ENCODE measurements at places on chromosomes 1 and 21.

GRCh38 chr1:52937433-52938182 lies 10.5 kb downstream of the SCP2 start:
- DNase-seq, result no peak

GRCh38 chr1:232577772-232578171 lies 52.2 kb downstream of the SIPA1L2 start:
- DNase-seq, result no peak

DNA sequence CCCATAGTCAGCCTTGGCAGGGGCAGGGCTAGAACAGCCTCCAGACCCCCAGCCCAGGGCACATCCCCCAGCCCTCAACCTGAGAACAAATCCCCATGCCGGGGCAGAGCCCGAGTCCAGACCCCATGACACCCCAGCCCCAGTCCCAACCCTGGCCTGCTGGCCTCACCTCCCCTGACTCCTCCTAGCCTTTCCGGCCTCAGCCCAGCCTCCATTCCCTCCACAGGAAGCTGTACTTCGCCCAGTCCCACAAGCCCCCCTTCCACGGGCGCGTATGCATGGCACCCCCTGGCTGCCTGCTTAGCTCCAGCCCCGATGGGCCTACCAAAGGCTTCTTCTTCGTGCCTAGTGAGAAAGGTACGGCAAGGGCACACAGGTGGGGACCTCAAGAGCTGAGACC lies 50.4 kb downstream of the DISP3 start:
- no peak for DNase-seq

DNA sequence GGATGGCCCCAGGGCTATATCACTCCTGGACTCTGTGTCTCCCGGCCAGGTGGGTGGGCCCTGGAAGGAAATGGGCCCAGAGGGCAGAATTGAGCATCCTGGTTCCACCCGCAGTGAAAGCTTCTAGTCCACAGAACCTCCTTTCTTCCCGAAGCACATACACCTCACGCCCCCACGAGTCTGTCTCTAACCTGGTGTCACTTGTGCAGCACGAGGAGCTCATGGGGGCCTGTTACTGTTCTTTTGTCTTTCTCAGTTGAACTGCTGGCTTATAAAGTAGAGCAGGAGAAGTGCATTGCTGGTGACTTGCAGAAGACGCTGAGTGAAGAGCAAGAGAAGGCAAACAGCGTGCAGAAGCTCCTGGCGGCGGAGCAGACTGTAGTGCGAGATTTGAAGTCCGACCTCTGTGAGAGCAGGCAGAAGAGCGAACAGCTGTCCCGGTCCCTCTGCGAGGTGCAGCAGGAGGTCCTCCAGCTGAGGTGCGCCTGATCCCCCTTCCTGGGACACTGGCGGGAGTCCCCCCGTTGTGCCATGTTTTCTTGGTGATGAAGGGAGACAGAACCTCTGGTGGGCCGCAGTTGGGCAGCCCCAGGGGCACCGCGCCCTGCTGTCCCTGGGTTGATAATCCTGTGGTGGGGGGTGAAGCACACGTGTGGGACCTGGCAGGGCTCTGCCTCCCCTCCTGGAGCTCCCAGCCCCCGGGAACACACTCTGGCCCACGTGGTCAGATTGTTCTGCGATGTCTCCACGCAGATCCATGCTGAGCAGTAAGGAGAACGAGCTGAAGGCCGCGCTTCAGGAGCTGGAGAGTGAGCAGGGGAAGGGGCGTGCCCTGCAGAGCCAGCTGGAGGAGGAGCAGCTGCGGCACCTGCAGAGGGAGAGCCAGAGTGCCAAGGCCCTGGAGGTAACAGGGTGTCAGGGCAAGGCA lies 28.7 kb upstream of the DIP2A start:
- no peak for DNase-seq

GRCh38 chr1:211829343-211830054 lies 1.1 kb downstream of the LPGAT1 start:
- DNase-seq, result no peak

DNA sequence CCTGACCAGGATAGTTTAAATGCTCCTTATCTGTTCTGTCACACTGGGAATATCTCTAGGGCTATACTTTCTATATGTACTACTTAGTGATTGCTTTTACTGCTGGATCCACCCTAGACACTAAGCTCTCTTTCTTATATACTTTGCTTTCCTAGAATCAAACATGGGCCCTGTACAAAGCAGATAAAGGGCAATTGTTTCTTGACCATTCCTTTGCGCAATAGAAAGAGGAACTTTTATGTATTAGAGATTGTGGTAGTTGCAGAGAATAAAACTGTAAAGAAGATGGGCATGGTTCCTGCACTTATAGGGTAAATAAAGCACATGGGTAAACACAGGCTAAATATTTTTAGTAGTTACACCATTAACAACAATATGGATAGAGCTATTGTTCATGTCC lies 58.8 kb downstream of the ATP6V1G3 start:
- DNase-seq, result no peak

GRCh38 chr21:46604975-46605766 lies at the start of gene S100B:
Gene S100B, minus strand, starts transcription at chr21:46605082. Its CDS starts 2,667 bp downstream, at chr21:46602415.
- DNase-seq, result no peak

- no peak for DNase-seq
These were observed 3.3 kb downstream of the MX1 start for GRCh38 chr21:41429305-41429704.

DNA sequence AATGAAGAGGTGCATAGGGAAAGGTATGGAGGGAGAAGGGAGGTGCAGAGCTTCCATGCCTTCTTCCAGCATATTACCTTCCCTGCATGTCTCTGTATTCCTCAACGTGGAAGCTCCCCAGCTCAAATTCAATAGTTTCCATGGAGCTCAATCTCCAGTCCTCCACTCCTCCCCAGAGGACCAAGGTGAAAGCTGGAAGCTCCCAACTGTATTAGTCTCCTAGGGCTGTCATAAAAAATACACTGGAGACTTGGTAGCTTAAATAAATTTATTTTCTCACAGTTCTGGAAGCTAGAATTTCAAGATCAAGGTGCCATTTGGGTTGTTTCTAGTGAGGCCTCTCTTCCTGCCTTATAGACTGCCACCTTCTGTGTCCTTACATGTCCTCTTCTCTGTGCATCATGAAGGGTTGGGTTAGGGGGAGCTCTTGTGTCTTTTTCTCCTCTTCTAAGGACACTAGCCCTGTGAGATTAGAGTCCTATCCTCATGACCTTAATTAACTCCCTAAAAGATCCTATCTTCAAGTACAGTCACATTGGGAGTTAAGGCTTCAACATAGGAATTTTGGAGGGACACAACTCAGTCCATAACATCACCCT lies 21.9 kb upstream of the RABGGTB start:
- DNase-seq, result no peak

- no peak for DNase-seq
These were observed 35.4 kb downstream of the TBCE start for GRCh38 chr1:235402457-235403200.

DNA sequence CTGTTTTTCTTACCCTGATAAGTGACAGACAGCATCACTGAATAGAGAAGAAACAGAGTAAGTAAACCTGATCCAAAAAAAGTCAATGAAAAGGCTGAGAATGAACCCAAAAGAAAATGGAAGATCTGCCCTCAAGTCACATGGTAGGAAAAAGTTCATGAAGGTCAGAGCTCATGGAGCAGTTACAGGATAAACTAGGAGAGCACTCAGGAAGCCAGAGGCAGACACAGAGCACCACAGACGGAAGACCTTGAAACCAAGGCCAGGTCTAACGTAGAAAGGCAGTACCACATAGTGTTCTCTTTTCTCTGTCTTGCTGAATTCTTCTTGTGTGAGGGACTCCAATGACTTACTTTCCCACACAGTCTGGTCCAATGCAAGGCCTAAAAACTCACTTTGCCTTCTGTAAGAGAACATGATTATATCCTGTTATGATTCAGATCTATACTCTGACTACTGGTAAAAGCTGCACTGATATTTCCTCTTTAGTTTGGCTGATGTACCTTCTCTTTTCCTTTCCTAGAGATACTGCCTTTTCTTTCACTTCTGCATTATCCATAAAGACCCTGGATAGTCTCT lies 40.8 kb downstream of the RTCA start:
- DNase-seq, result no peak

DNA sequence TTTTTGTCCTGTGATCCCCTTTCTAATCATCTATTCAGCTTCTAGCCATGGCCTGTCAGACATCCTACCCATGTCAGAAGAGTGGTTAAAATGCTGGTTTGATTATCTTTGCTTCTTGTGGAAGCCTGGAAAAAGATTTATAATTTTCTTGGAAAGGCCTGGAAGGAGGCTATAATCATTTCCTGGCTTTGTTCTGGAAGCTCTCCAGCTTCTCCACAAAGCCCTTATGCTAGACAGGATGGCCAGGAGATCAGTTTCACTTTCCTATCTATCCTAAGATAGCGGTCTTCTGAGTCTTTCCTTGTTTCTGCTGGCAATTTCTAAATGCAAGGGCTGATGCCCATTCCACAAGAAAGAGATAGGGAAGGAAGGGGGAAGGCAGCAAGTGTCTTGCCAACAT lies 90.9 kb upstream of the SLC44A3 start:
- no peak for DNase-seq

DNA sequence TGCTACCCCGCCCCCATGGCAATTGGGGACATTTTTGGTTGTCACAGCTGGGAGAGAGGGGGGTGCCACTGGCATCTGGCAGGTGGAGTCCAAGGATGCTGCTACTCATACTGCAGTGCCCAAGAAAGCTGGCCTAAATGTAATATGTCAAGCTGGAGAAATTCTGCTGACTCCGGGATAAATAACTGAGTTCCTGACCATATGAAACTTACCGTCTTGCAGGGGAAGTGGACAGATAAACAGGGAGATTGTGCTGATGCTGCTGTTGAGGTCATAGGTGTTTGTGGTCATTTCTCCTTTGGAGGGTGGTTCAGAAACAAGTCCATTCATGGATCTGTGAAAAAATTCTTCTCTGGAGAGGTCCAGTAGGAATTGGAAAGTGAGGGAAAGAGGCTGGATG lies 54.4 kb downstream of the KAZN start:
- DNase-seq, result no peak
